ENCODE measurements at places on chromosomes 1 and 21.

GRCh38 chr1:24929398-24930259 is 447 bp downstream of the RUNX3 start:
- no peak for DNase-seq

DNA sequence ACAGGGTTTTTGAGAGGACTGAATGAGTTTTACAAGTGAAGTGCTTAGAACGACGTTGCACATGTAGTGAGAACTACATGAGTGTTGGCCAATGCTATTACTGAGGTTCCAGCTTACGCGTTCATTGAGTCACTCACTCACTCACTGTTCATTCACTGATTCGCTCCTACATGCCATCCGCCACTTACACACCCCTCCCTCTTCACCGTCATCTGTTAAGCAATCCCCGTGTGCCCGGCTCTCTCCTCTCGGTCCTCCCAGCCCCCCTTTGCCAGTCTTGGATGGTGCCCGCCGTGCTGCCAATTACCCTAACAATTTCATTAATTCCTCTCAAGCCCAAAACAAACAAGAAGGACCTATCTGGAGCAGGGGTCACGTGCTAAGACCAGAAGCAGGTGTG is 27.3 kb upstream of the EPHA2 start:
- no peak for DNase-seq

- no peak for DNase-seq
These were observed 74.4 kb downstream of the CD58 start for GRCh38 chr1:116496380-116496779.

DNA sequence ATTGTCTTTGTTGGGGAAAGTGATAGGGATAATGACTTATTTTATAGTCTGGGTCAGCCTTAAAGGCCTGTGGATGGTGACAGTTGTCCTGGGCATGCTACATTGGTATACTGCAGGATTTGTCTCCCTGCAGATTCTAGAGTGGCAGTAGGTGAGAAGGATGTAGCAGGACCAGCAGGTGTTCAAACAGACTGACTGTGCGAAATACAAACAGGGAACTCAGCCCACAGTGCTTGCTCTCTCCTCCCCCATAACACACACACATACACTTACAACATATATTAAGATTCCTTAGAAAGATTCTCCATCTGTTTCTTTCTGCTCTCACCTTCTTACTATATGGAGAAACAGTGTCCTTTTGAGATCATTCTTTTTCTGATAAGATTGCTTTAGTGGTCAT is 6.9 kb downstream of the PDE4B start:
- no peak for DNase-seq

DNA sequence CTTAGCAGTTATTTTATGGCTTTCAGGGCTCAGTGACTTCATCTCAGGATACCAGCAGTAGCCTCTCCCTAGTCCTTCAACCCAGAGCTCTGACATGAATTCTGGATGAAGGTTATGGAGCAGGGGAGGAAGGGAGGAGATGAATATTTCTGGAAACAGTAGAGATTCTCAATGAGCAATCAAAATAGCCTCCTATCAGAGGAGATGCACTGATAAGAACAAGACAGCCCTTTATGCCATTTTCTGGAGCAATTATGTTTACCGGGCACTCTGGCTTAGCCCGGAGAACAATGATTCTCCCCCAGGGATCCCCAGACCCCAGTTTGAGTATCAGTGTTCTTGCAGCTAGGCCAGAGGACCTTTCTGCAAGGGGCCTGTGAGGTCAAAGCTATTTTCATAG is 37.9 kb upstream of the EDARADD start:
- DNase-seq, result no peak

DNA sequence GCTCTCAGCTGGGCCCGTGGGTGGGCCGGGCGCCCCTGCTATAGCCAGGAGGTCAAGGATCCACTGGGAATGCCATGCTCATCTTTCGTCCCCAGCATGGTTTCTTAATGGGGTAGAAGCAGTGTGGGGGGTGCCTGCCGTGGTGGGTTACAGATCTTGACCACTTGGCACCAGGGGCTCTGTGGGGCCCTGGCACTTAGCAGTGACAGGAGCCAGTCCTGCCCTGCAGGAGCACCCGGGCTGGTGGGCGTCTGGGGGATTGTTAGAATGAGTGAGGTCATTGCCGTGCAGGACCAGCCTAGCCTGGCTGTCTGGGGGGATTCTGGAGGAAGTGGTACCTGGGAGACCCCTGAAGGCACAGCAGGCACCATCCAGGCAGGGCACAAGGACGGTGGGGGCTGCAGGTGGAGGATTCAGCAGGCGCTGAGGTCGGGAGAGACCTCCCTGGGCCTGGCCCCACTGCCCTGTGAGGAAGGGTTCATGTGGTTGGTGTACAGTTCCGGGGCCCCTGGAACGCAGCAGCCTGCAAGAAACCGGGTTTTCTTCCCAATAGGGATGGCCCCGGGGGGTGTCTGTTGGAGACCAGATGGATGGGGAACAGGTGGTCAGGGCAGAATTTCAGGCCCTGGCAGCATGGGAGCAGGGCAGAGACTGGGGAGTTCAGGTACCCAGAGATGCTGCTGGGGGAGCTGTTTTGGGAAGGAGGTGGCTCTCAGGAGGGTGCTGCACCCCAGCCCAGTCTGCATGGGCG is 4.8 kb downstream of the AIRE start:
- no peak for DNase-seq

DNA sequence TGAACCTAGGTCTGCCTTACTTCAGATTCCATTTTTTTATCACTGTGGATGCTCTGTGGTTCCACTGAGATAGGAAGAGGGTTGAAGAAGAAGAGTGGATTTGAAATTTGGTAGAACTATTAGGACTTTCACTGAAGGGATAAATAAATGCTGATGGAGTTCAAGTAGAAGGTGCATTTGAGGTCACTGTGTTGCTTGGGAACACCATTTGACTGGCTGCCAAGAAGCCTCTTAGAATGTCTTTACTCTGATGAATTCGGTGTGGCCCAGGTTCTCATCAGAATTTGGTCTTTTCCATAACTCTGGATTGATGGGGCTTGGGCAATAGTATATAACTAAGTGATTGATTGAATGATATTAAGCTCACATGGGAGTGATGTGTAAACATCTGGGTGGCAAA is 11.9 kb downstream of the XPR1 start:
- DNase-seq, result no peak

DNA sequence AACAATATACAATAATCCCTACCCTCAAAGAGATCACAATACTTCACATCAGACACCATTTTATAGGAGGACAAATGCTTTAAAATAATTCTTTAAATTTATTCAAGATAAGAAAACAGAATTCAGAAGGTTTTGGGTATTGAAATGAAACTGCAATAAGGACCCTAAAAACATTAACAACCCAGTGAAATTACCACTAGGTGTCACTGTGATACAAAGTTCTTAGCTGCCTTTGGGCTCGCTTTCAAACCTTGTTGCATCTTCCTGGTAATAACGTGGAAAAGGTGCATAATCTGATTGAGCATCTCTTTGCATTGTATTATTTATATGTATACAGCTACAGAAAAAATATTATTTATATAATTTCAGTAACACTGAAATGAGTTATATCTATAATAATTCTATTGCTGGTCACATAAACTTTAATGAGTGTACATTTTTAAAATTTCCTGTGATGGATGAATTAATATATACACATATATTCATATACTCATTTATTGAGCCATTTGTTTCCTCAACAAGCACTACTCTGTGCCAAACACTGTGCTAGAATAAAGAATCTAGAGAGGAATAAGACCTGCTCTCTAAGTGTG is 185.2 kb downstream of the FAF1 start:
- no peak for DNase-seq

- DNase-seq, result no peak
These were observed 28.3 kb upstream of the BTG2 start for GRCh38 chr1:203276916-203277545.

GRCh38 chr1:19812875-19813642 is 2.0 kb downstream of the RNF186 start:
- DNase-seq, result no peak

DNA sequence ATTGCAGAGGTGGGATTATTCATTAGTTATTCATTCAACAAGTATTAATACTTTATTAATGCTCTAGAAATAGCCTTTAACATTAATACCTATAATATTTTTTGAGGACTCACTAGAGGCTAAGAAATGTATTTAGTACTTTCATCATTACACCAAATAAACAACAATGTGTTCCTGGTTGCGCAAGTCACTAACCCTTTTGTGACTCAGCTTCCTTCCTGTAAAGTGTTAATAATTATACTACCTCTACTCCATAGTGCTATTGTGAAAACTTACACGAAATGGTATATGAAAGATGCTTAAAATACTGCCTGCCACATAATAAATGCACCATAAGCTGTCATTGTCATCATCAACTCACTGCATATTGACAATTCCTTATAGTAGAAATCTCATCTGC is 431.0 kb downstream of the DPYD start:
- no peak for DNase-seq

DNA sequence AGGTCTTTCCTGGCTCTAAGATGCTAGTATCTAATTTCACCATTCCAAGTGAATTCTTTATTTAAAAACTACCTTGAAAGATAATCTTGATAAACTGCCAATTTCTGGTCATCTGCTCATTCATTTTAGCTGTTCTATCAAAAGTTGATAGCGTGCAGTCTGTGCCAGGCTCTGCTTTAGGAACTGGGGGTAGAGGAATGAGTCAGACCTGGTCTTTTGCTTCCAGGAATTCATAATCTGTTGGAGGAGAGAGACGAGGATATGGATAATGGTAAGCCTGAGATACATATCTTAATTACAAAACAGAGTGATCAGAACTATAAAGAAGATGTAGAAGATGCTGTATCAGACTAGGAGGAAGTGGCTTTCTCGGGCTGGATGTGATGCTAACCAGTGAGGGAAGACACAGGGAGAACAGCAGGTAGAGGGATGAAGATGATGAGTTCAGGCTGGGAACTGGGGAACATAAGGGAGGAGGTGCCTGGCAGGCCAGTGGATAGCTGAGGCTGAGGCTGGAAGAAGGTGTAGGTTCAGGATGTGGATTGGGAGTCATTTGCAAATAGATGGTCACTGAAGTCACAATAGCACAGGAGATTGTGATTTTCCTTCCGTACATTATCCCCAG is 12.3 kb upstream of the PHC2 start:
- no peak for DNase-seq

DNA sequence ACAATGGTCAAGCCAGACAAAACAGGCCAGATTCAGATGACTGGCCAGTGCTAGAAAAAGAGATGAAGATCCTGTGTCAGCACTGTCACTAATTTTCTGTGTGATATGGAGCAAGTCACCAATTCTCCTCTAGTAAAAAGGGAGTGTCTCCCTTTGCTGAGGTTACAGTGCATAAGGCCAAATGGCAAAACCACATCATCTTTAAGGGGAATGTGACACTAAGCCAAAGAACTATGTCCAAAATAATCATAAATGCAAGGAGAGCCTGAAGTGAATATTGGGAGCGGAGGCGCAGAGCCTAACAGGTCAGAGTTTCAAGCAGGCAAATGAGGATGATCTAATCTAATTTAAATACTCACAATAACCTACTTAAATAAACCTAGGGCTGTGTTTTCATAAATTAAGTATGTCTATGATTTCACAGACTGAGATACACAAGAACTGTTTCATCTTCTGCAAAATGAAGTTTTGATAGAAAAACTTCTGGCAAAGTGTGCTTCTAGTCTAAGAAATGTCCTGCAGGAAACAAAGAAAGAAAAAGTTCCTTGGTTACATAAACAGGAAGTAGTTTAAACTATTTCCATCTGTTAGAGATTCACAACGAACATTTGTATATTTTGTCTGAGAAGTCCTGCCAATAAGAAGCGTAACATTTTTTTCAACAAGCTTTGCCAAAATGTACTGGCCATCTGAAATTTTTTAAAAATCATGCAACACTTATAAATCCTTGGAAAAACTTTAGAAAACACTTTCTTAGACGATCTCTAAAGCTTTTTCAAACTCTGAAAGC is 290.2 kb downstream of the LRRC40 start:
- DNase-seq, result no peak

- DNase-seq, result peak; percentile 11
These were observed 109.8 kb downstream of the MAST2 start for GRCh38 chr1:45913183-45913683.

- DNase-seq, result no peak
These were observed 111.6 kb upstream of the ZC3H12A start for GRCh38 chr1:37362594-37363385.

GRCh38 chr21:42512346-42513034 is 1.2 kb upstream of the SLC37A1 start:
- DNase-seq, result no peak

- no peak for DNase-seq
These were observed 5.9 kb upstream of the CTRC start for GRCh38 chr1:15432324-15432723.

GRCh38 chr1:200783926-200784325 is 45.2 kb downstream of the CAMSAP2 start:
- DNase-seq, result no peak

DNA sequence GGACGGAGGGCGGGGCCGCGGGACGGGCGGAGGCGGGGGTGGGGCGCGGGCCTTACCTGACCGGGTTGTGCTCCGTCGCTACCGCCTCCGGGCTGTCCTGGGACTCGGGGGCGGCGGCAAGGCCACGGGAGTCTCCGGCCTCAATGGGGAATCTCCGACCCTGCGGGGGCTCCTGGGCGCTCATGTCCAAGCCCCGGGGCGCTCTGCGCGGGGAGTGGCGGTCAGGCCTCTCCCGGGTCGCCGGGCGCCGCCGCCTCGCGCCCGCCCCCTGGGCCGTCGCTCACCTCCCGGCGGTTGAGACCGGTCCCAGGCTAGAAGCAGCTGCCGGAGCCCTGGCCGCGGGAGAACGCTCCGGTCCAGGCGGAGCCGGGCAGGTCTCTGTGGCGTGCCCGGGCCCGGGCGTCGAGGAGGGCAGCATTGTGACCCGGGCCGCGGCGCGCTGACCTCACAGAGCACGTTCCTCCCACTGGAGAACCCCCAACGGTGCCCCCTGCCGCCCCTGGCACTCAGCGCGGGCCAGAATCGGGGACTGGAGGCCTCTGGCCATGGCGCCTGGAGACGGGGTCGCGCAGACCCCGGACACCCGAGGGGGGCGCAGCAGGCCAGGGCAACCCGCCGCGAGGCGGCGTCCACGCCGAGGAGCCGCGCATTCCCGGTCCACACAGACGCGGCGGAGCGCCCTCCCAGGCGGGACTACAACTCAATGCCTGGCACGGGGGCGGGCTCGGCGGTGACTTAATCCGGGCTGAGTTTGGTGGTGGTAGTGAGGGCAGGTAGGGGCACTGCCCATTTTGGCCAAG is 411 bp downstream of the FAM229A start:
- no peak for DNase-seq

DNA sequence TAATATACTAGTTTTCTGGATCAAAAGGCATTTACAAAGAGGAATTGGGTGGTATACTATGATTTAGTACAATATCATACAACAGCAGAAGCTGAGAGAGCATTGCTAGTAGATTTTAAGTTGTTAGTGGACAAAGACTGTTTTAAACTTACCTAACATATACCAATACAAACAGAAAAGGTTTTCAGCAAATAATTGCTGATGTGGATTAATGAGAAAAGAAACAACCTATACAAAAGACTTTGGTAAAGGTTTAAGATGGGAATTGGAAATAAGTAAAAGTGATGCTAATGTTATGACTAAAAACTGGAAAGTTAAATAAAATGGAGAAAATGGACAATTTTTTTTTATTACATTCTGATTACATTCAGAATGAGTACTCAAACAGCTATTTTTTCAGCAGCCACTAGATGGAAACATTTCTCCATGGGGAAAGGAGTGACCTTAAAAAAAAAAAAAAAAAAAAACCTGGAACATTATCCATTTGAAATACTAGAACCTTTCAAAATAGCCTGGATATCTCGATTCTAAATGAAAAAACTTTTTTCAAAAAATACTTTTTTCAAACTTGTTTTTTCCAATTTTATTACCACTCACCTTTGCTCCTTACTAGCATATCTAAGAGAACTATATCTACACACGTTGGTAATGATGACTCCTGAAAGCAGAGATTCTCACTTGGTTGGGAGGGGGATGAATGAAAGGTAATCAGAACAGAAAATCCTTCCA is 55.4 kb downstream of the EPRS1 start:
- no peak for DNase-seq

Data from hypothalamus (tissue), 51 donors.